Left ventricle myocardium inferior (tissue), 1 donor: ENCODE measurements at places on chromosomes 12 and 14. TPM values are rescaled to one million over a fixed set of nuclear protein-coding genes. Genes with fewer than 3 reads are reported as not detected.

Gene TSPAN9
- total RNA-seq: 305 TPM

Gene RPGRIP1
- 0.30 TPM for total RNA-seq

Gene SERPINA5
- 2.1 TPM for total RNA-seq

Gene RPL6
- 572 TPM for total RNA-seq

Gene OXA1L
- 182 TPM for total RNA-seq

Gene ADAMTS20
- total RNA-seq: not detected

Gene RPS6KL1
- total RNA-seq: 20.5 TPM
